ENCODE measurements at places on chromosomes 16 and 17. TPM values are rescaled to one million over a fixed set of nuclear protein-coding genes. Genes with fewer than 3 reads are reported as not detected.

Gene MT1X
- total RNA-seq = 36.3 TPM

Gene CDH3
- total RNA-seq = not detected

Gene SLC52A1
- total RNA-seq = 0.09 TPM

GRCh38 chr17:51144266-51145022 is 8.9 kb upstream of the NME1 start:
- H3K4me3 ChIP-seq = no peak overlapping the region
- H3K27ac ChIP-seq = no peak overlapping the region
- H3K4me1 ChIP-seq = no peaks in the 10 kb centered on the region
- no peaks in the 10 kb centered on the region for H3K27me3 ChIP-seq

DNA sequence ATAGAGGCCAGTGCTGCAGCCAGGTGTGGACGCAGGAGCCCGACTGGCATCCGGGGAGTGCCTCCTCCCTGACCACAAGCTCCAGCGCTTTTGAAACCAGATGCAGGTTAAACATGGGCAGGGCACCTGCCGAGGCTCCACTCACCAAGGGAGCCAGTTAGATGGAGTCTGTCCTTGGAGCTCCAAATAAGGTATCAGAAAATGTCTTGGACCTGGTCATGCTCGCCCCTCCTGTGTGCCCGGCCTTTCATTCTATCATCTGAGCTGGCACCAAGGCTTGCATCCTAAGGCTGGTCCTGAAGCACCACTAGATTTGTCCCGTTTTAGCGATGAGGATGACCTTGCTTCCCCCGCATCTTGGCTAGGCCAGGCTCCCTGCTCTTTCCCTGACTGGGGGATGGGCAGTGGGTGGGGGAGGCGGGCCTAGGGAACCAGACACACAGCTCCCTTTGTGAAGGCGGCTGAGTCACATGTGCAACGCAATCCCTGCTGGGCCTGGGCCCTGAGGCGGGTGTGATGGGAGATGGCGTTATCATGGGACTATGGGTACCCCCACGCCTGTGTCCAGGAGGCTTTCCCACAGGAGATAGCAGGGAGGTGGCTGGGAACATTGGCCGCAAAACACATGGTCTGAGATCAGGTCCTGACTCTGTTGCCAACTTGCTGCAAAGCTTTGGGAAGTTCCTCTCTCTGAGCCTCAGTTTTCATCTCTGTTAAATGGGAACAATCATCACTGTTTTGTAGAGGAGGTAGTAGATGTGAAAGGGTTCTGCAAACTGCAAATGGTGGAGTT is 5.0 kb upstream of the ADGRG1 start:
- no peak for DNase-seq
- peaks cover 22% of the 10 kb centered on the region for H3K27me3 ChIP-seq
- H3K4me3 ChIP-seq = no peak overlapping the region
- no peak overlapping the region for H3K27ac ChIP-seq
- H3K4me1 ChIP-seq = peaks cover 2% of the 10 kb centered on the region
- no peaks in the 10 kb centered on the region for H3K36me3 ChIP-seq
